ENCODE measurements at places on chromosomes 11 and 22. TPM values are rescaled to one million over a fixed set of nuclear protein-coding genes. Genes with fewer than 3 reads are reported as not detected.

The ELFN2 gene
- polyA plus RNA-seq: 0.28 TPM

The PKP3 gene
- 245 TPM for polyA plus RNA-seq

The AMBRA1 gene
- polyA plus RNA-seq: 8.6 TPM

The CD3G gene
- not detected for polyA plus RNA-seq

DNA sequence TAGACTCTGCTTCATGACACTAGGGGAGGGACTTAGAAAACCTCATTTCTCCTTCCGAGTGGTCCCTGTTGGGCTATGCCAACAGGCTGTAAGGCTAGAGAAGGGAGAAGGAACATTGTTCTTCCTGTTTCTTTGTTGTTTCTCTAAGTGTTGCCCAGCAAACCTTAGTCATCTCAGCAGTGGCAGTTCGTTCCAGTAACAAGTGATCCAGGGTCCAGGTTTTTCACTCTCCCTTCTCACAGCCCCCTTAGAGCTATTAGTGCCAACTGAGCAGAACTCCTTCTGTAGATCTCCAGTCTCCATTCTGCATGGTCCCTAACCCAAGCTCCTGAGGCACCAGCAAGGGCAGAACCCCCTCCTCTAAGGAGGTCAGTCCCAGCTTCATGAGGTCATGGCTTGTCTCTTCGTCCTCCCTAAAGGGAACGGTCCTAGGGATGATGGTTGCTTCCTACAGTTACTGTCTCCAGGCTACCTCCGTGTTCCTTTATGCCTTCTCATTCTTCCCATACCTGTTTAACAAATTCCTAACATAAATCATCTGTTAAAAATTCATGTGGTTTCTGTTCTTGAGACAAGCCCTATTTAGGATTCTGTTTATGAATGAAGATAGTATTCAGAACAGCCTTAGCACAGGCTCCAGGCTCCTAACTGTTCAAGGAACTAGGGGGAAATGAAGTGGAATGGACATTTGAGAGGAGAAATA lies 168.6 kb upstream of the UBASH3B start:
- H3K27me3 ChIP-seq: no peaks in the 10 kb centered on the region
- H3K4me1 ChIP-seq: peaks cover 16% of the 10 kb centered on the region
- H3K36me3 ChIP-seq: no peaks in the 10 kb centered on the region
- no peak overlapping the region for H3K27ac ChIP-seq

DNA sequence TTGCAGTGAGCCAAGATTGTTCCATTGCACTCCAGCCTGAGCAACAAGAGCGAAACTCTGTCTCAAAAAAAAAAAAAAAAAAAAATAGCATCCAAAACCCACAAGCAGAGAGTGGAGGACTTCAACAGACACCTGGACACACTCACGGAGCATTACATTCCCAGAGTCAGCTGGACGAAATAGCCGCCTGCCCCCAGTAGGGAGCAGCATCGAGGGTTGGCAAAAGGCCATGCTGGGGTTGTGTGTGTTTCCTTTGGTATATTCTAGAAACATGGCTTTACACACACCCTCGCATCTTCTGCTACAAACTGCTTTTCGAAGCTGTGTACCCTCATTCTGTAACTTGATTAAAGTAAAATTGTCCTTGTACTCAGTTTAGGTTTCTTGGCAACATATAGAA lies 5.3 kb downstream of the ADA2 start:
- H3K36me3 ChIP-seq: no peaks in the 10 kb centered on the region
- no peak overlapping the region for H3K4me3 ChIP-seq
- DNase-seq: no peak
- no peaks in the 10 kb centered on the region for H3K4me1 ChIP-seq

GRCh38 chr22:50190941-50191741 lies 5.4 kb downstream of the TRABD start:
- peaks cover 13% of the 10 kb centered on the region for H3K36me3 ChIP-seq
- H3K4me1 ChIP-seq: peaks cover 34% of the 10 kb centered on the region
- H3K27ac ChIP-seq: peak overlapping the region; percentile 78
- no peak for DNase-seq
- H3K27me3 ChIP-seq: no peaks in the 10 kb centered on the region

DNA sequence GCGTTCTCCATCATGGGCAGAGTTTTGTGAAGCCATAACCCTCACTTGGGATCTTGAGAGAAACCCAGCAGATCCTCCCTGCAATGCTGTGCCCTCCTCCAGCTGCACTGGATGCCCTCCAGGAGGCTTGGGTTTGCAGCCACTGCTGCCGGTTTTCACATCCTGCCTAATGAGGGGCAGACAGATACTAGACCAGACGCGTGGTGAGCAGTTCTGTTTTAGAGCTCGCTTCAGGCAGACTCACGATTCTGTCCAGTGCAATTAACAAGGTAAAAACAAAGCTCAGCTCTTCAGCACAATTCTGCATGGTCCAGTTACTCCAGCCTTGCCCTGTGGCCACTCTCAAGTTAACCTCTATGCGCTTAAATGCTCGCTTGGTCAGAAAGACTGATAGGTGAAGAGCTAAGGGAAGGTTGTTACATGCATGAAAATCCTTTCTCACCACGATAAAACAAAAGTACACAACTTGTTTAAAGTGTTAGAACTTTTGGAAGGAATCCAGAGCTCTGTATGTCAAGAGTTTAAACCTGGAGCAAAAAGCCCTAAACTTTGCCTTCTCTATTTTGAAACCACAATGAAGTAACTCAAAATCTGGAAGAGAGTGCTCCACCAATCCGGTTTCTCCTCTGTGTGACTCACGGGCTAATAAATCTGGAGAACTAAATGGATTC lies 292.3 kb upstream of the FAT3 start:
- no peak overlapping the region for H3K27ac ChIP-seq
- H3K4me1 ChIP-seq: no peaks in the 10 kb centered on the region
- H3K36me3 ChIP-seq: no peaks in the 10 kb centered on the region
- no peak overlapping the region for H3K4me3 ChIP-seq

DNA sequence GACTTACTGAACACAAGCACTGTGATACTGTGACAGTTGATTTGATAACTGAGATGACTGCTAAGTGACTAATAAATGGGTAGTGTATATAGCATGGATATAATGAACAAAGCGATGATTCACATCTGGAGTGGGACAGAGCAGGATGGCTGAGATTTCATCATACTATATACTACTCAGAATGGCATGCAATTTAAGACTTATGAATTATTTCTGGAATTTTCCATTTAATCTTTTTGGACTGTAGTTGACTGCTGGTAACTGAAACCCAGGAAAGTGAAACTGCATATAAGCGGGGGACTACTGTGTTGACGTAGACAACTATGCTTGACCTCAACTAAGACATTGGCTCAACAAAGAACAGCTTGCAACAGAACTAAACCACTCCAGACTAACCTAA lies 20.0 kb upstream of the NUCB2 start:
- H3K4me1 ChIP-seq: peaks cover 22% of the 10 kb centered on the region
- no peak overlapping the region for H3K4me3 ChIP-seq
- DNase-seq: peak; percentile 59

DNA sequence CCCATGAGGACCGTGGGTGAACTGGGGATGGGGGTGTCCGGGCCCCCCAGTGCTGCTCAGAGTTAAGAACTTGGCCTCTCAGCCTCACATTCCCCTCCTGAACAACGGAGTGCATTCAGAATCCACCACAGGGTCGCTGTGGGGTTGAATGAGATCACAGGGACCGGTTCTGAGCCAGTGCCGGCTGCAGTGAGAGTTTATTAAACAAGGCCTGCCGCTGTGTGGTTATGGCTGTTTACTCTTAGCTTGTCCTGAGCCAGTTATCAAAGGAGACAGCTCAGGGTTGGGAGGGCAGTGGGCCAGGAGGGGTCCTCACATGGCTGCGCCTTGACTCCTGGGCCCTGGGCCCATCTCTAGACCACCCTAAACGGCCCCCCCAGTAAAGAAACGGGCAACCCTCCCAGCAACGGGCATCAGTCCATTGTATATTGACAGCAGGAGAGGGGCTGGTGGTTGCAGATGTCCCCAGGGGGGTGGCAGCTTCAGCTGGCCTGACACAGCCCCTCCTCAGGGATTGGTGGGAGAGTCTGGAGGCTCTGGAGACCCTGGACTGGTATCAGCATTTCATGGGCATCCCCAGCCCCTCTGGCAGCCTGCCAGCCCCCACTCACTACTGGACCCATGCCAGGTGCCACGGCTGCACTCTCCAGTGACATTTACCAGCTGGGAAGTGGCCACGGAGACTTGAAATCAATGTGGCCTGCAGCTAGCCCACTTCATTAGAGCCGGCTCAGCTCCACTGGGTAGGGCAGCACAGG lies 15.1 kb upstream of the CABP7 start:
- H3K4me1 ChIP-seq: peaks cover 15% of the 10 kb centered on the region
- no peak overlapping the region for H3K4me3 ChIP-seq
- no peak overlapping the region for H3K27ac ChIP-seq
- H3K27me3 ChIP-seq: peaks cover 45% of the 10 kb centered on the region
- DNase-seq: no peak

DNA sequence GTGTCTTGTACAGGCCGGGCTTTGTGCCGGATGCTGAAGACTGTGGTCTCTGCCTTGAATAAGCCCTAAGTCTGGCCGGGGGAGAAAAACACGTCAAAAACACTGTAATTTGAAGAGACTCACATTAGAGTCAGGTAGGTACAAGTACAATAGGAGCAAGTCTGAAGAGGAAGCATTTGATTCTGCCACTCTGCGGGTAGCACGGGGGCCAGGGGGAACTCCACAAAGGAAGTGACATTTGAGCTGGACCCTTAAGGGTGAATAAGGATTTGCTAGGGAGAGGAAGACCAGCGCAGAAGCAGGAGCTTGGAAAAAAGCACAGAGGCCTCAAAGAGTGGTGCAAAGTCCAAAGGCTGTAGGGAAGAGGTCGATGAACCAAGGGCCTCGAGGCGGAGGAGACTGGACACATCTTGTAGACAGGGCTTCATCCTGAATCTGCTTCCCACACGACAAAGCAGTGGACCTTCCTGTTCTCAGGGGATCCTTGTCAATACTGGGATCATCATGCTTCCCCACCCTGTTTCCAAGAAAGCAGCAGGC lies 38.7 kb downstream of the BUD13 start:
- no peak overlapping the region for H3K4me3 ChIP-seq
- no peaks in the 10 kb centered on the region for H3K36me3 ChIP-seq

DNA sequence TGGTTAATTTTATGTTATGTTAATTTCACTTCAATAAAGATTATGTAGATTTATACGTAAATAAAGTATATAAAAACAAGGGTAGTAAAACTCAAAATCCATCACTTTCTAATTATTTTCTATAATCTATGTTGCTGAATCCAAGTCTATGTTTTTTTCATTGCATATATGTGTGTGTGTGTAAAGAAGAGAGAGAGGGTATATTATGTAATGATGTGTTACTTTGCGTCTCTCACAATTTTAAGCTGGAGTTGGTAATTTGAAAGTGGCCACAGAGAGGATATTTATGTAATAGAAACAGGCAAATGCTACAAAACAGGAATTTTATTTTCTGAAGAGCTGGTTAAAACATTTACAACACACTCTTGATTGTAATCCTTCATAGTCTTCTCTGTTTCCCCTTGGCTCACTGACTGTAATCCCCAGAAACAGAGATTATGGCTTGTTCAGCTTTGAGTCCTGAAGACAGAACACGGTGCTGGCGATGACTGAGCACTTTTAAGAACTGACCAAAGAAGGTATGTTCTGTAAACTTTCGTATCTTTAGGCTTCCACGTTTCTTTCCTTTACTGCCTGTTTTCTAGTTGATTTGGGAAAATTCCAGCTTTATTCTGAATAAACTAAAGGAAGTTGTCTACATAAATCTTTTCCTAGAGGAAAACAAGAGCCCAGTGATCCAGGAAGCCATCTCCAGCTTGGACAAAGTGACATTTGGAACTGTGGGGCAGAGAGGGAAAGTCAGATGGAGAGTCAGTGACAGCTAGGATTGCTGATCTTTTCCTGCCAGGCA lies 43.6 kb downstream of the OR2AG2 start:
- no peaks in the 10 kb centered on the region for H3K36me3 ChIP-seq
- no peak overlapping the region for H3K27ac ChIP-seq
- no peak for DNase-seq
- no peaks in the 10 kb centered on the region for H3K4me1 ChIP-seq
- H3K27me3 ChIP-seq: no peaks in the 10 kb centered on the region
- H3K4me3 ChIP-seq: no peak overlapping the region

DNA sequence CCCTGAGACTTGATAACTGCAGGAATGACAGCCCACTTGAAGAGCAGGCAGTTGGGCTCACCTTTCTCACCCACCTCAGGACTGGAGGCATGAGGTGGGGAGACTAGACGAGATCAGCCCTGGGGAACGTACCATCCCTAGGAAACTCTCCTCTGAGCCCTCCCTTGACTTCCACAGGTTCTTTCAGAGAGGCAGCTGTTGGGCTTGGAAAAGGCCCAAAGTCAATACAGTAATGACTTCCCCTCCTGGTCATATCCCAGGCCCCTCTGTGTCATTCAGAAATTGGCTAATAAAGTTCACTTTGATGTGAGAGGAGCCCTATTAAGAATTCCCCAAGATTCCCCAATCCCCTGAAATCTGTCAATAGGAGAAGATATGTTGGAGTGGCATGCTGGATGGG lies 5.8 kb upstream of the NECTIN1 start:
- H3K36me3 ChIP-seq: no peaks in the 10 kb centered on the region
- peaks cover 3% of the 10 kb centered on the region for H3K4me1 ChIP-seq
- no peak overlapping the region for H3K4me3 ChIP-seq
- no peak for DNase-seq

DNA sequence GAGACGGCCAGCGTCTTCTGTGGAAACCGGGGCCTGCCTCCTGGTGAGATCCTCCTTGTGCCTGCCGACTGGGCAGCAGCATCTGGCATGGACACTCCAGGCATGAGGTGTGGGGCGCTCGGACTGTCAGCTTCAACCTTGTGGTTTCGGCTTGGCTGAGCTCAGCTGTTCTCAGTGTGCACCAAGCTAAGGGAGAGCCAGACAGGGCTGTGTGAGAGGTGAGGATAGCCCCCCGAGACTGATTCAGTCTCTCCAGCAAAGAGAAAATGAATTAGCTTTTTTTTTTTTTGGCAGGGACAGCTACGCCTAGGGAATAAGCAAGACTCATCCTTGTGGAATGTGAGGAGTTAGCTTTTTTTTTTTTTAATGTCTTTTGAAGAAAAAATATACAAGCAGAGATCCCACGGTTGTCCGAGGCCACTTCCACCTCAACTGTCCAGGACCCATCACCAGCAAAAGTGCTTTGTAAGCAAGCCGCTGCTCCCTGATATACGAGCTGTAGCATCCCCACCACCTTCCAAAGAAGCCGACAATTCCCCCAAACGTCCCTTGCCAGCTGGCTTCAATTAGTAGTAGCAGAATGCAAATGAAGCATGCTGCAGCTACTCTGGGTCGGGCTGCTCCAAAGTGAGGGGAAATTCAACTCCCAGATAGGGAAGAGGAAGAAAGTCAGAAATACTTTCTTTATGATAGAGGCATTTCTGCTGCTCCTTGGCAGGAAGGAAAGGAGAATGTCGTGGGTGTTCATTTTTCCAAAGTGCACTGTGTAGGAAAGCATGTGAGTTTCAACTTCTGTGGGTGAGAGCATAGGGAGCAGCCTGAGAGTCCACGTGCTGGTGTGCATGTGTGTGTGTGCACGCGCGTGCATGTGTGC lies 9.7 kb upstream of the THY1 start:
- H3K36me3 ChIP-seq: no peaks in the 10 kb centered on the region
- peaks cover 5% of the 10 kb centered on the region for H3K27me3 ChIP-seq
- peaks cover 18% of the 10 kb centered on the region for H3K4me1 ChIP-seq
- DNase-seq: no peak
- H3K27ac ChIP-seq: peak overlapping the region; percentile 24
- H3K4me3 ChIP-seq: no peak overlapping the region
